Activated T-helper 1 cell treated with anti-CD3 and anti-CD28 coated beads, Interleukin-12 subunit alpha, Interleukin-12 subunit beta, Interleukin-2, Interleukin-4 antibody, amounts not matched to agents 30 ng/mL and 10 ng/mL and 1 ng/mL, durations not matched to agents 14 hours and 24 hours and 36 hours (primary cell): ENCODE measurements at places on chromosomes 12 and 14. TPM values are rescaled to one million over a fixed set of nuclear protein-coding genes. Genes with fewer than 3 reads are reported as not detected.
A peak's percentile ranks its signal among the peaks of the same experiment; 100 is the strongest.

GRCh38 chr14:91893669-91894068 is 26.3 kb upstream of the TC2N start:
- DNase-seq: no peak

- DNase-seq: no peak
Measured at GRCh38 chr12:132458846-132459641, 30.9 kb upstream of the FBRSL1 start.

DNA sequence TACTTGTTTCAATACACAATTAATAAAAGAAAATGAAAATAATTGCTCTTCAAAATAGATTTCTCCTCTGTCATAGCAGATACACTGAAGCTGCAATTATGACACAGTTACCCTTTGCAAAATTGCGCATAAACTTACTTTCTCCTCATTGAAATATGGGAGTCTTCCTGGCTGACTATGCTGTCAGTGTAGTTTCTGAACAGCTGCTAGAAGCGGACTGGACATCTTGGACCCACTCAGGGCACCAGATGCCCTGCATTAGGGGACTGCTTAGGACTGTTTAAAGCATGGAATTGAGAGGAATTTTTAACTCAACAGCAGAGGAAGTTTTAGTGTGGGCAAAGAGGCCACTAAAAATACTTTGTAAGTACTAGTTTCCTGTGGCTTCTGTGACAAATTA is 454.9 kb downstream of the ATP23 start:
- DNase-seq: no peak

DNA sequence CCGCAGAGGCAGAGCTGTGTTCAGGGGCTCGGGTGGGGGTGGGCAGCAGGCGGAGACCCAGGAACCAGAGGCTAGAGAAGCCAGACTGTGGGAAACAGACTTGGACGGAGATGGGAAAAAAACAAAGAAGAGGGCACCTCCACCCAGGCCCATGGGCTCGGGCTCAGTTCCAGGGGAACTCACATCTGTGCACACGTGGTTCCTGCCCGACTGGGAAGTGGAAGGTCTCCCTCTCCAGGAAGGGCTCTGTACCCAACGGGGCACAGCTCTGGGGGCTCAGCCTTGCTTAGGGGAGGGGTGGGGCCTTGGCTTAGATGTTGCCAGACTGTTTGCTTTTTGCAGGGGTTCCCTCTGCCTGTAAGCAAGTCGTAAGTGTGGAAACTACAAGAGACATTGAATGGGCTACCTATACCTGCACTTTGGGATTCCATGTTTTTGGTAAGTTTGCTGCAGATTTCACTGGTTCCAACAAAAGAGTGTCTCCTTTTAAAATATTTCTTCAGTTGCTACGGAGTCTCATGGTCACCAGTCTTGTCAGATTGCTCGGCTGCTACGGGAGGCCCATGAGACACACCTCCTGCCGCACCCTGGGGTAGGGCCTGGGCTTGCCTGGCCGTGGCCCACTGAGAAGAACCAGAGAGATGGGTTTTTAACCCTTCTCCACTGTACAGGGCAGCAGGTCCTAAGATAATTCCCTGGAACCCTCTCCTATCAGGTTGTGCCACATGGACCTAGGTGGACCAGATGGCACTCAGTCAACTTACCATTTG is 127.6 kb upstream of the EVL start:
- DNase-seq: no peak

GRCh38 chr12:81863406-81863805 is 104.3 kb upstream of the PPFIA2 start:
- DNase-seq: no peak

GRCh38 chr12:108099778-108100489 is 29.2 kb upstream of the WSCD2 start:
- DNase-seq: no peak

DNA sequence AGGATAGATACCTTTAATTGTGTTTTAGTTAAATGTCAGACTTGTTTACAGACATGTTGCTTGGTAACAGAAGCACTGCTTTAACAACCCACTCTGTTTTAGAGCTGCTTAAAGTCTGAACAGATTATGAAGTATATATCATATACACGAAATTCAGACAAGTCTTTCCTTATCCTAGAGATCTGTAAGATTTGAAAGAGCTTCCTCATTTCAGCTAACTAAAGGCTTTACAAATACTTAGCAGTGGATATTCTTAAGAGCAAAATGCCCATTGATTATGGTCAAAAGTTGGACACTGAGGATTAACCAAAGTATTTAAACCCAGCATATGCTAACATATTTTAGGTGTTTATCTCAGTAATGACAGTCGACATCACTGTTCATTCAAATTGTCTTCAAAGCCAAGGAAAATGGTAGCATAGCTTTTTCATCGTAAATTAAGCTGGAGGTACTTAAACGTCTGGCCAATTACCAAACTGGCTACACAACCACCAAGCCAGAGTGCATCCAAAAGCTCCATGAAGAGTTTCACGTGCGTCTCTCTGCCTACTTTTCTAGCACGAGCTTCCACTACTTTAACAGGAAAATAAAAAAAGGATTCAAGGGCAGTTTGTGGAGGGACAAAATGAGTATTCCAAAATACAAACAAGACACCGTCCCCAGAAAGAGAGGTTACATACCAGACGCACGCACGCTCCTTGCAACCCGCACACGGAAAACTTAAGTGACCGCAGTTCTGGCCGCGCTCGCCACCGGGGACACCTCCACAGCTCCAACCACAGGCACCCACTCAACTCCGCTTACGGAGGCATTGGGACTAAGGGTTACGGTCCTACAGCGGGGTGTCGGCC is 565 bp downstream of the CEP83 start:
- no peak for DNase-seq

GRCh38 chr12:114018669-114019068 is 52.5 kb upstream of the RBM19 start:
- DNase-seq: no peak

GRCh38 chr14:88823968-88824313 is 510 bp upstream of the TTC8 start:
- no peak for DNase-seq

DNA sequence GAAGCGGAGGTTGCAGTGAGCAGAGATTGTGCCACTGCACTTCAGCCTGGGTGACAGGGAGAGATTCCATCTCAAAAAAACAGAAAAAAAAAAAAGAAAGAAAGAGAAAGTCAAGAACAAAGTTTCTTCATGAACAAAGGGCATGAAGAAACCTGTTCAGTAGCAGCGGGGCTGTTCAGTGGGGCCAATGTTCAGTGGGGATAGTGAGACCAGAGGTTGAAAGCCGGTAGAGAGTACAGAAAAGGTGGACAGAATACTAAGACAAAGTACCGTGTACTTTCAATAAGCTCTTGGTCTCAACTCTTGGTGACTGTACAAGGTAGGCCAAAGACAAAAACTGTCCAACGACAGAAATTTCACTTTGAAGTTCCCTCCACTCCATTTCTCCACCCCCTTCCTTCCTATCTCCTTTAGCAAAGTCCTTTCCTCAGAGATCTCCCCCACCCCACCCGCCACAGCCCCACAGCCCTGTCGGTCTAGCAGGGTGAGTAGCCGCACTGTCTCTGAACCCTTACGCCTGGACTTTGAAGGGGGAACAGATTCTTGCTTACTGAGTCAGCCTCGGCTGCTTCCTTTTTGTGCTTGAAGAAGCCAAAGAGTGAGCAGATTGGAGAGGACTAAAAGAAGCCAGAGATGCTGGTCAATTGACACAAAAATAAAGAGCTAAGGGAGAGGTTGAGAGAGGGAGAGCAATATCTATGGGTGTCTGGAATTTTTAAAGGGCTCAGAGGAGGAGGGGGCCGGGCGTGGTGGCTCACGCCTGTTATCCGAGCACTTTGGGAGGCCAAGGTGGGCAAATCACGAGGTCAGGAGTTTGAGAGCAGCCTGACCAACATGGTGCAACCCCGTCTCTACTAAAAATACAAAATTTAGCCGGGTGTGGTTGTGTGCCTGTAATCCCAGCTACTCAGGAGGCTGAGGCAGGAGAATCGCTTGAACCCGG is 44.2 kb upstream of the FOS start:
- no peak for DNase-seq

DNA sequence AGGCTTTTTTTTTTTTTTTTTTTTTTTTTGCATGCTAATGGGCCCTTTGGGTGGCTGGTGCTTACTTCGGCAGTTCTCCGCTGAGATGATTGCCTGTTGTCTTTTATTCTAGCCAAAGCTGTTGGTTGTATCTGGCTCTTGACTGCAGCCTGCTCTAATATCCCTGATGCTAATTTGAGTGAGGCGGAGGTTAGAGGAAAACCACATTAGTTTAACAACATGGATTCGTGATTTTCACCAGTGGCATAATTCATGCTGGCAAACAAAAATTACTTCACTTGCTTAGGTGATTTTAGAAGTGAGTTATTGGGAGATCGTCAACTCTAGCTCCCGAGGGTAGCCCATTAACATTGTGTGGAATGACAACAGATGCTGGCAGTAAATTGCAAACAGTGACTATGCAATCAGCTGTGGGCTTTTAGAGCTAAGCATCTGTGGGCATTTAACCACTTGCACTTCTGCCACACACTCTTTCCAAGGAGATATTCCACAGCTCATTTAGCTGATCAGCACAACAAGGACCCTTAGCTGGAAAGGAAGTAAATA is 97.6 kb upstream of the ZDHHC17 start:
- no peak for DNase-seq

GRCh38 chr14:49971156-49972130 is 78.6 kb downstream of the ARF6 start:
- DNase-seq: peak; percentile 48

DNA sequence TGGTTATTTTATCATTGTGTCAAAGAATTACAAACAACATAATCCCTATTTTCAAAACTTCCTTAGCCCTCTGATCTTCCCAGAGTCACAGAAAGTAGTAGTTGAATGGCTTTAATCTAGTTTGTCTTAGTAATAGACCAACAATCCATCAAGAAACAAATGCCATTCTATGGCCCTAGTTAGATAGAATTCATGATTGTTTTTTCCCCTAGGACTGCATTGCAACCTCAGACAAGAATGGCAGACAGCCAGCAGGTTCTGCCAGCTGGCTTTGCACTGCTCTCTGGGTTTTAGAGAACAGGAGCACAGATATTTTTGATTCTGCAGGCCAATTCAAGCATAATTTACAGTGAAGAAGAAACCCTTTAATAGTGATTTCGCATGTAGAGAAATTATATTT is 33.8 kb downstream of the SYT1 start:
- DNase-seq: no peak

DNA sequence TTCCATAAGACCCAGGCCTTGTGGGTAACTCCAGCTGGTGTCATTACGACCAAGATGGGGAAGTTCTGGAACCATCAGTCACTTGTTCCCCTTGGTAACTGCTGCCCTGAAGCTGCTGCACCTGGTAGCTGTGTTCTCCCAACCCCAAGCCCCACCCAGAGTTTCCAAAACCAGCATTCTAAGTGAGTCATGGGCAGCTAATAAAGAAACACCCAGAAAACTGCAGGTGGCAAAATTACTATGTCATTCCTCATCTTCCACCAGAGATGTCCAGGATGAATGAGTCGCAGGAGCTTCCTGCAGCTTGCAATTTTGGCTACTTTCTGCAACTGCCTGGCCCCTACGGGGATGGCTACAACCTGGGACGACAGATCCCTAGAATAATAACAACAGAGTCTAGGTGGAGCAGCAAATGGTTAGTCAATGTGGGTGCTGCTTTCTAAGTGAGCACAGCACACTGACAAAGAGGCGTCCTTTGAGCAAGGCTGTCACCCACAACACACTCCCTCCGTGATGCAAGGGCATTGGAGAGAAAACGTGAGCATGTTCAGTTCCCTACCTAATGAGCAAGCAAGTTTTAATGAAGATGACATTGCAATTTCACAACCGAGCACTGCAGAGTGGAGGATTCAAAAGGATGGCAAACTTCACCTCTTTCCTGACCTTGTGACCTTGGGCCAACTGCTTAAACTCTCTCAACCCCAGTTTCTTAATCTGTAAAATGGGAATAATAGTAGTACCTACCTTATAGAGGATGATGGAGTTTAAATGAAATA is 301.4 kb upstream of the NOS1 start:
- no peak for DNase-seq

- DNase-seq: no peak
Measured at GRCh38 chr14:36238666-36239363, 62.3 kb upstream of the PTCSC3 start.

GRCh38 chr12:122422730-122423257 is 325 bp upstream of the CLIP1 start:
- DNase-seq: peak; percentile 14

DNA sequence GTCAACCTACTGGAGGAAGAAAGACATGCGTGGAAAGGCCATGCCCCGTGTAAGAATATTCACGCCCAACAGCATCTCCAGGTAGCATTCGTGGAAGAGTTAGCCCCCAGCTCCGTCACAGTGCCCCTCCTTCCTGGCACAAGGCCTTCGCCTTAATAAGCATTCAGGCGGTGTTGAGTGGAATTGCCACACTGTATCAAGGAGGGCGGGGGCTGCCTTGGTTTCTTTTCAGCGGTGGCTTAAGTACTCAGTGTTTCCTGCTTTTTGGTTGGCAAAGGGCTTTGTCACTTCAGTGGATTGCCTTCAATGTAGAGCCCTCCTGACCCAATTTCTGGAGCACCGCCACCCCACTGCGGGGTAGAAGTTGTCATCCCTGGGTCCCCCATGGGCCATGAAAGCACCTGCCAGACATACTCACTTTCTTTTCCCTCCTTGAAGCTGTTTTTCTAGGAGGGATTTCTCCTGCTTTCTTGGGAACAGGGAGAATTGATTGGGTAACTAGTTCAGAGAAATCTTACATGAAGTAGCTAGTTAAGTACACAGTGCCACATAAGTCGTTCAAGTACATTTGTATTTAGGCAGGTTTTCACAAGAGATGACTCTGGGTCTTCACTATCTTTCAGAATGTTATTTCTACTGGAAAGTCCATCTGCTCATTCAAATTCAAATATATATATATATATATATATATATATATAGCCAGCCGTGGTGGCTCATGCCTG is 65.5 kb upstream of the STON2 start:
- no peak for DNase-seq

- DNase-seq: no peak
Measured at GRCh38 chr14:23013054-23013748, 3.3 kb upstream of the C14orf93 start.

GRCh38 chr12:11734580-11735180 is 85.2 kb downstream of the ETV6 start:
- DNase-seq: no peak

- no peak for DNase-seq
Measured at GRCh38 chr12:6181583-6182278, 18.5 kb upstream of the CD9 start.

Gene OR4E2
- total RNA-seq: not detected in 2 replicates

Gene LRRC23
- total RNA-seq: 5.3 and 5.6 TPM in 2 replicates

Gene VDR
- total RNA-seq: 305 and 318 TPM in 2 replicates

Gene PRR4
- 1.9 and 3.6 TPM in 2 replicates for total RNA-seq

Gene C14orf132
- 0.20 and 0.21 TPM in 2 replicates for total RNA-seq

Gene KRT77
- total RNA-seq: not detected in 2 replicates

Gene LALBA
- not detected in 2 replicates for total RNA-seq

Gene UBE2N
- total RNA-seq: 231 and 239 TPM in 2 replicates
